Lung microvascular endothelial cell (primary cell): ENCODE measurements at places on chromosomes 12 and 14. TPM values are rescaled to one million over a fixed set of nuclear protein-coding genes. Genes with fewer than 3 reads are reported as not detected.

Gene ACOT2
- total RNA-seq, result 9.4 and 16.3 TPM in 2 replicates

Gene DCN
- total RNA-seq, result 0.20 TPM in 1 of 2 replicates, not detected in the other

Gene SAMD4A
- 19.6 and 43.5 TPM in 2 replicates for total RNA-seq

Gene PRR4
- total RNA-seq, result 0.22 and 0.40 TPM in 2 replicates

Gene TAS2R42
- not detected in 2 replicates for total RNA-seq

Gene SMIM41
- under 0.01 TPM in 1 of 2 replicates, not detected in the other for total RNA-seq

Gene HOXC10
- total RNA-seq, result not detected in 2 replicates

DNA sequence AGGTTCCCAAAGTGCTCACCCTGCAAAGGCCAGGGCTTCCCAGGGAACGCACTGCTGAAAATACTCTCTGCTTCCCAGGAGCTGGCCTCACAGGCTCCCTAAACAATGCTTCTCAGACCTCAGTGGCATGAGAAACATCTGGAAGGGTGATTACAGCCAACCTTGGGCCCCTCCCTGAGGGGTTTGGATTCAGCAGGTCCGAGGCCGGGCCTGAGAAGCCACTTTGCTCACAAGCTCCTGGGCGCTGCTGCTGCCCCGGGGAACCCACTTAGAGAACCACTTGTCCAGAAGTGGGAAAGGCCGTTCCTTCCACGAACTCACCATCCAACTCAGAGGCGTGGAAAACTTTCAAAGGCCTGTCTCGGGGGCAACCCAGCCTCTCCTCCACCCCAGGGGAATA is 130.5 kb downstream of the PIWIL1 start:
- no peak for DNase-seq

DNA sequence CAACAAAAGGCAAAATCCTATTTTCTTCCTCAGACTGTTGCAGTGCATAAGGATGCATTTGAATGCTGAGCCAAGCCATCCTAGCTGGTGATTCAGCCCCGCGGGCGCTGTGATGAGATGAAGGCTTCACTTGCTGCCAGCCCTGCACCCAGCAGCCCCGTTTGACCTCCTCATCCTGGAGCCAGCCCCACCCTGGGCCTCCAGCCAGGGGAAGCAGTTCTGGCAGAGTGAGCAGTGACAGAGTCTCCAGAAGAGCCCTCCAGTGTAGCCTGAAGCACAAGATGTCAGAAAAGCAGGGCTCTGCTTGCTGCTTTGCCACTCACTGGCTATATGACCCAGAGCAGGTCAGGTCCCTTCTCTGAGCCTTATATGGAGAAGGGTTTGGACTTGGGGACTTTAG is 96.2 kb upstream of the HSPB8 start:
- no peak for DNase-seq

- no peak for DNase-seq
Measured at GRCh38 chr12:52796429-52796794, 495 bp upstream of the KRT3 start.

DNA sequence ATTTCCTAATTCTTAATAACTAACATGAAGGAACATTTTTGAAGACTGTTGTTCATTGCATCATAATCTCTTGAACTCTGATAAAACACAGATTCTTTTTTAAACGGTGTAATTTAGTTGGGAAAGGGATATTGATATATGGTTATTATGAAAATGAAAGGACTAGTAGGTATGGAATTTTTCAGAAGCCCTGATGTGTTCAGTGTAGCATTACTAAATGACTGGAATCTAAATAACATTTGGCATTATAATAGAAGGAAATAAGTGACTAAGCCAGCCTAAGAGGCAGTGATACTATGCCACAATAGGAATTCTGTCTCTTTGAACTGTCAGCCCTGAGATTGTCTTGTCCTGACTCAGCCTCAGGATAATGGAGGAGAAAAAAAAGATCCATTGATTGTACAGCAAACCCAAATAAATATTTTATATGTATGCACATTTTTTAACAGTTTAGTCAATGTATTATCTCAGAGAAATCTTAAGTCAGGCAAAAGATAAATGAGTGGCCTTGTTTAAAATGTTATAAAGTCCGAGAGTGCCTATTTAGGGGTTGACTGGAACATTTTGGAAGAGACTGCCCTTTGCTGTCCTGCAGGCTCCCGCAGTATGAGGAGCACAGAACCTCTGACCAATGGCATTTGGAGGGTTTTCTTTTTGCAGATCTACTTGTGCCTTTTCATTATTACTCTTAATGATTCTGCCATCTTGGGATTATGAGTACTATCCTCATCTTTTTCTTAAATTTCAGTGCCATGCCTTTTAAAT is 271.2 kb downstream of the EGLN3 start:
- peak; percentile 52 for DNase-seq

DNA sequence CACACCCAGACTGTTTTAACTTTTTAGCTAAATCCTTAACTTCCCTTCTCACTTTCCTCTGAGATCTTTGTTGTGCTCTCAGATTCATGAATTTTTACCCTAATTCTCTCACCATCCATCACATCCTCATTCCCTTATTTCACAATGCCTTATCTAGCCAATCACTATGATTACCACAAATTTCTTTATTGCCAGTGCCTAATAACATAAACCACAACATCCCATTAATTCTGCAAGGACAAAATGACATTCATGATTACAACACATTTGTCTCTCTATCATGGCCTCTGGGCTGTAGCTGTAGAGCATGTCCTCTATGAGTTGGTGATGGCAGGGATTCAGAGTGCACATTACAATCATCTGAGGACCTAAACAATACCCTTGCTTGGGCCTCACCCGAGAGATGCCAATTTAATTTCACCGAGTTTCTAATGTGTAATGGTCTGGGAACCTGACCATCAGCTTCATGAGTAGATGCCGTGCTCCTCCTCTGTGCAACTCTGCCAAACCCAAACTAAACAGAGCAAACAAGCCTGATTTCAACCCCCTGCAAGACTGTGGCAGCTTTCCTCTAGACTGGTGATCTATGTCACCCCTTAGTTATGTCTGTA is 99.3 kb downstream of the SPTSSA start:
- DNase-seq, result no peak

- peak; percentile 19 for DNase-seq
Measured at GRCh38 chr12:2064071-2064507, 11.3 kb downstream of the CACNA1C start.

DNA sequence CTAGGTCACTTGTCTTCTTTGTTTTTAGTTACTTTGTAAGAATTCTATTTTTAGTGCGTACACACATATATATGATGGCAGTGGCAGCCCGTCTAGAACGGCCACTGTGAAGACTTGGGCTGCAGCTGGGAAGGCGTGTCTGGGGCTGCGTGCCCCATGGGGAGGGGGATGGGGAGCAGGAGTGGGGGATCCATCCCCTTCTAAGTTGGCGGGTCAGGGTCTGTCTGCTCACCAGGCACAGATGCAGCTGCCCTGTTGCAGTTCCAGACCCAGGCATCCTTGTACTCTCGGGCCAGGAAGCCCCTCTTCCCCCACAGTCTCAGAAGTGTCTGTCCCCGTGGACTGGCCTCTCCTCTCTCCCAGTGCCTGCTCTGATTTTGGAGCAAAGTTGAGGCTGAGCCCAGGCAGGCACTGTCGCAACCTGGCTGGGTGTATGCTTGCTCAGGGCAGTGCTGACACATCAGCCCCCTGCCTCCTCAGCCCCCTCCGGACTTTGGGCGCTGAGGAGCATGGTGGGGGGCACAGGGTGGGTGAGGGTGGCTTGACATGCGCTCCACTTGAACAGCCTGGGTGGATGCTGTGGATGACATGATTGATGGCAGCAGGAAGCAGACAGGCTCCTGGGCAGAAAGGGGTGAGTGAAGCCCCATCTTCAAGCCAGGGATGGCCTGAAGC is 271.2 kb upstream of the NAV3 start:
- DNase-seq, result no peak

DNA sequence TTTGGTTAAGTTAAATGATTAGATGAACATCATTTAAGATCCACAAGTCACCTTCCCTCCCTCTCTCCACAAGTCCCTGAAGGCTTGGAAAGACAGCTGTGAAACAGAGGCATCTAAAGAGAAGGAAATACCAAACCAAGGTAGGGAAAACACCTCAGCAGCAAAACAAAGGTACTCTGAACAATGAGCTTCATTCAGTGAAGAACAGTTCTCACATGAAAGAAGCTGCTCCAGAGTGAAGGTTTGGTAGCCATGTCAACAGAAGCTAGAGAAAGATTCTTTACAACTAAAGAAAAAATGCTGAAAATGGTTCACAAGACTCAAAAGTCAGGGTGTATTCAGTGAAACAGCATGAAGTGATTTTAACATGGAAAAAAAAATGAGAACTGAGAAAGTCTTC is 69.4 kb downstream of the FGD6 start:
- no peak for DNase-seq

- DNase-seq, result no peak
Measured at GRCh38 chr12:93019975-93020630, 91.0 kb upstream of the EEA1 start.

DNA sequence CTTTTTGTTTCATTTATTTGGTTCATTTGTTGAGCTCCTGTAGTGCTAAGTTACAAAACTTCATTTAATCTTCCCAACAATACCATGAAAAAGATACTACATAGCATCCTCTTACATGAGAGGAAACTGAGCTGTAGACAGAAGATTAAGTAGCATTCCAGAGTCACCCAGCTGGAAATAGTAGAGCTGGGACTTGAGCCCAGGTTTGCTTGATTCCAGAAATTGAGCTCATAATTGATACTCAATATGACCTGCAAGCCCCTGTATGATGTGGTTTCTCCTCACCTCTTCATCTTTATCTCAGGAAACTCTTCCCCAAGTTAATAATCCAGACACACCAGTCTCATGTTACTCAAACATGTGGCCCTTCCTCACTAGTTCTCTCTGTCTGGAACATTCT is 87.0 kb upstream of the DAAM1 start:
- no peak for DNase-seq

- no peak for DNase-seq
Measured at GRCh38 chr12:93892423-93893268, 215.5 kb downstream of the CRADD start.

DNA sequence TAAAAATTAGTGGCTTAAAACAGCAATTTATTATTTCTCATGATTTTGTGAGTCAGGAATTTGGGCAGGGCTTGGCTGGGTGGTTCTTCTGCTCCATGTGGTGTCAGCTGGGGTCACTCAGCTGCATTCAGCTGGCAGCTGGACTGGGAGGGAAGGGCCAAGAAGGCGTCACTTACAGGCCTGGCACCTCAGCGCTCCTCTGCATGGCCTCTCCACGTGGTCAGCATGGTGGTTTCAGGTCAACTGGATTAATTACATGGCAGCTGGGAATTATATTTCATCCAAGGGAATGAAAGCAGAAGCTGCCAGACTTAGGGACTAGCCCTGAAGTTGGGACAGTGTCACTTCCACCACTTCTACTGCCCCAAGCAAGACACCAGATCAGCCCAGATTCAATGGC is 27.5 kb upstream of the IRF2BPL start:
- no peak for DNase-seq

- DNase-seq, result no peak
Measured at GRCh38 chr12:33588725-33589405, 149.2 kb upstream of the SYT10 start.

GRCh38 chr12:95802482-95803270 is 12.1 kb upstream of the NTN4 start:
- peak; percentile 97 for DNase-seq

DNA sequence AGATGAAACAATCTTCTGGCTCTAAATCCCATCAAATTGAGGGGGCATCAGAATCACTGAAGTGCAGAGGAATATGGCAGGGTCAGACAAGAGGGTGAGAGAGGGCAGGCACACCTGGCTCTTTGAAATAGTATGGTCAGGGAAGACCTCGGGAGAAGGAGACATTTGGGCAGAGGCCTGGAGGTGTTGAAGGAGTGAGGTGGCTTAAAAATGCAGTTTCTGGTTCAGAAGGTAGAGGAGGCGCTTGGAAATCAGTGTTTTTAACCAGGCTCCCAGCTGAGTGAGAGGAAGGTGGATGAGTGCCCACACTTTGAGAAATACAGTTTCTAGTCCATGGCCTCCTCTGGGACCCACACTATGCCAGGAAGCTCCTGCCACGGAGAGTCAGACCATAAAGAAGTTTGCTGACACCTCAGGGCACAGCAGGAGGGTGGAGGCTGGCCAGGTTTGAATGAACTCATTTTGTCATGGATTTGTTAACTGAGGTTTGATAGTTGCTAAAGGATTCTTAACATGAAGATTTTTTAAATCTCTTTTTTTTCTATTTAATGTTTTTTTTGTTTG is 20.1 kb downstream of the NID2 start:
- DNase-seq, result no peak

DNA sequence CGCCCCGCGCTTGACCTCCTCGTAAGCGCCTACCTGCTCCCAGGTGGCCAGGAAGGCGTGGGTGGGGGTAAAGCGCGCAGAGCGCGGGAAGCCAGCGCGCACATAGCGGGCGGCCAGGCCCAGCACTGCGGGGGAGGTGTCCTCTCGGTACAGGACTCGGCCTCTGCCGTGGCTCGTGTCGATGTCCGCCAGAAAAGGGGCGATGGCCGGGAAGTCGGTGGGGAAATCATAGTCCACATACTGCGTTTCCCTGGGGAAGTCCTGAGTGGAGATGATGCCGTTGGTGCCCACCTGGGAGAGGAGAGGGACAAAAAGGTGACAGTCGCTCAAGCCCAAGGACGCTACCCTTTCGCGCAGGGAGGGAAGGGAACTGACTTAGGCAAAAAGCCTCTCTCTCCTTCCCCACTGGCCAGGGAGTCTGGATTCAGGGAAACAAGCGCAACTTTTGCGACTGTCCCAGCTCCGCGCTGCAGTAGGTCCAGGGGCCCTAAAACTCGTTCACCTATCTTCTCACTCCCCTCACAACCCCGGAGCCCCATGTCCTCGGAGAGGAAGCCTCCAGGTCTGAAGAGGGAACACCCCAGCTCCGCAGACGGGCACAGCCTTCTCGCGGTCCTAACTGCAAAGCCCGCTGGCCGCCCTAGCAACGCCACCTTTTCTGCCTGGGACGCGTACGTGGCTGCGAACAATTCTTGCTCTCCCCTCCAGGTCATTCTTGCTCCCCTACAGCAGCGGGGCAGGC is 815 bp downstream of the NID2 start:
- peak; percentile 20 for DNase-seq

- DNase-seq, result no peak
Measured at GRCh38 chr12:57552835-57553313, 3.0 kb downstream of the KIF5A start.

- DNase-seq, result no peak
Measured at GRCh38 chr14:101058571-101058970, 155.0 kb upstream of the RTL1 start.

DNA sequence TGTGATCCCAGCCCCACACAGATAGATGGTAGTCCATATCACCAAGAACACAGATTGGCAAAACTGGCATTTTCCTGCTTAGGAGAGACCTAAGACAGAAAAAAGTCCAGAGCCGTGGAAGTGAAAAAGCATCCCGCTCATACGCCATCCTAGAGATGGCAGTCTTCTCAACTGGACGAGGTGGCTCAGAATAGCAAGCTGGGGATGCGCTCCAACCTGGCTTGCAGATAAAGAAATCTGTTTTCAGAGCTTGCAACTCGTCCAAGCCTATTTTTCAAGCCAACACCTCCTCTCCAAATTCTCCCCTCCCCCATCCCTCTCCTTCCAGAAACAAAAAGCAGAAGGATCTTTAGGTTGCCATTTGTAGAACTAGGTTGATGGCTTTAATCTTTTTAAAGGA is 74.3 kb upstream of the OTX2 start:
- no peak for DNase-seq
